NCI-H1436 treated with DMSO at 0.1 percent for 48 hours (cell line): ENCODE measurements at places on chromosomes 2 and 18.

DNA sequence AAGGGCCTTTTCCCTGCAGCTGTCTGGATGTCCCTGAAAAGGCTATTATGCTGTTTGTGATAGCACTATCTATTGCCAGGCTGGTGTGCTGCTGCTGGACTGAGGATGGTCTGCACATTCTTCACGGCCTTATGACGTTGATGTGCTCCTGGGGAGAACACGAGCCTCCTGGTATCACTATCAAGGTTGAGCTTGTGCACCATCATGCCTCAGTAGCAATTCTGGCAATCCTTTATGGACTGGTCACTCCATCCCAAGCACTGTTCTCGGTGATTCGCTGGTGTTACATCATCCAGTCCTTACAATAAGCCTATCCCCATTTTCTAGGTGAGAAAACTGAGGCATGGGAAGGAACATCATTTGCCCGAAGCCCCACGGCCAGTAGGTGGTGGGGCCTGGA, 18.2 kb upstream of the CCBE1 start:
- no peak for DNase-seq

DNA sequence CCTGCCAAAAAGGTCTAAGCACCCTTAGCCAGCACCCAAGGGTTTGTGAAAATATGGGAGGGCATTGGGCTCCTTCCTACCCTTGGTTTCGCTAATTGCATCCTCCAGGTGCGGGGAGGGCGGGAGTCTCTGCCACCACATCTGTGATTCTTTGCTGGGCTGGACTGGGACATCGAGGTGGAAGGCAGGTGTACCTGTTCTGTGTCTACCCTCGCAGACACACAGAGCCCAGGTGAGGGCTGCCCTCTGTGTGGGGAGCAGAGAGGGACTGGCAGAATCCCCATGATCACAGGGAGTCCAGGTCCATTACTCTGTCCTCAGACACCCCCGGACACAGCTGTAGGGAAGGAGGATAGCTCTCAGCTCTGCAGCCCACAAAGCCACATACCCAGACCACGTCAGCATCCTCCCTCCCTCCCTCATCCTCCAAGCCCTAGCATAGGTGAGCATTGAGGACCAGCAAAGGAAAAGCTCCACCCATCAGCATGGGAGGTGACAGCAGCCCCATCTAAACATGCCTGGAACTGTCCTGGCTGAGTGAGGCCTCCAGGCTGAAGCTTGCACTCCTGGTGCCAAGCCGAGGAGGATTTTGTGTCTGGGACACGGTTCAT, 49.8 kb downstream of the PLB1 start:
- no peak for DNase-seq

GRCh38 chr18:79425569-79425886, 29.8 kb downstream of the NFATC1 start:
- DNase-seq = no peak

DNA sequence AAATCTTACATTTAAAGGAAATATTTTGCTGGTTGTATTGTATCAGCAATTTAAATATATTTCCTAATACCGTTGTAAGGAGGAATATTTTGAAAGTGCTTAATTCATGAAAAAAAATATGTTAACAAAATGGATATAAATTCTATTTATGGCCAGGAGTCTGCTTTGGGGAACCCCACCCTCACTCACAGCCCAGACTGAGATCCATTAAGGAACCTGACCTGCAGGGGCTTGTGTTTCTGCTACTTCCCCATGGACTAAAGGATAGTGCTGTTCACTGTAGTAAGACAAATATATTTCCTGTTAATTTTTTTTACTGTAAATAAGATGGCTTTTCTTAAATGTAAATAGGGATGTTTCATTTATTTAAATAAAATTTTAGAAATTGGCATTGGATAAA, 221.9 kb upstream of the COL3A1 start:
- DNase-seq = no peak

DNA sequence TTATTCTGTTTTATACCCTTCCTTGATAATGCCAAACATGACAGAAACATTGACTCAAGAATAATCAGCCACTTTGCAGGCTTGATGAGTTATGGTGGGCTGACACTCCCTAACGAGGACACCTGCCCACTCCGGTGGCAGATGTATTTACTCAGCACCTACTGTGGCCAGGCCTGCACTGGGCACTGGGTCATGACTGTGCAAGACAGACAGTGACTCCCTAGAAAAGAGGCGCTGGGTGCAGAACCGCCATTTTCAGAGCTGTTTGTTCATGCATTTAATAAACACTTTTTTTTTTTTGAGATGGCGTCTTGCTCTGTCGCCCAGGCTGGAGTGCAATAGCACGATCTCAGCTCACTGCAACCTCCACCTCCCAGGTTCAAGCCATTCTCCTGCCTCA, 32.5 kb downstream of the SNED1 start:
- no peak for DNase-seq

DNA sequence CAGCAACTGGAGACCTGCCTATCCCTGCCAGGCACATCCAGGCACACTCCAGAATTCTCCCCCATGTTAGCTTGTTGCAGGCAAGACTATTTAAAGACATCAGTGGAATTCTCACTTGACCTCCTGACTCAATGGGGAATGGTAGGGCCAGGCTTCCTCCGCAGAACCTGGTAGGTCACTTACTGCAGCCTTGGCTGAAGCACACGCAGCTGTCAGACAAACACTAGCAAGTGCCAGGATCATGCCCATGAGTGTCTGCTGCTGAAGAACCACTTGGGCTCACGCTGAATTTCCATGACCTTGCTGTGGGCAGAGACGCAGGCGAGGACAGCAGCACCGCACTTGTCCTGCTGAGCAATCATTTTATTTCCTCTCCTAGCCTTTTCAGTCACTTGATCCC, 3.2 kb downstream of the LRRC30 start:
- no peak for DNase-seq

DNA sequence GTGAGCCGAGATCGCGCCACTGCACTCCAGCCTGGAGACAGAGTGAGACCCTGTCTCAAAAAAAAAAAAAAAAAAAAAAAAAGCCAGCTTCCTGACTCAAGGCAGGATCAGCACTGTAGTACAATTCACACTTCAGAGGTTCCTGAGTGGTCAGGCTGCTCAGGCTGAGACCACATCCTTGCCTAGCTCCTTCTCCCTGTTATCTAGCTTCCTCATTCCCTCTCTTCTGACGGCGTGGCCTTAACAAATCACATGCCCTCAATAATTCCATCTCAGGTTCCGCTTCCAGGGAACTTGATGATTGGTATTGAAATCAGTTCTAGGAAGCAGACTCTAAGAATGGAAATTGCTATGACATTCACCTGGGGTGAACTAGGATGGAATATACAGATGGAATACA, 29.8 kb upstream of the KDM3A start:
- no peak for DNase-seq

DNA sequence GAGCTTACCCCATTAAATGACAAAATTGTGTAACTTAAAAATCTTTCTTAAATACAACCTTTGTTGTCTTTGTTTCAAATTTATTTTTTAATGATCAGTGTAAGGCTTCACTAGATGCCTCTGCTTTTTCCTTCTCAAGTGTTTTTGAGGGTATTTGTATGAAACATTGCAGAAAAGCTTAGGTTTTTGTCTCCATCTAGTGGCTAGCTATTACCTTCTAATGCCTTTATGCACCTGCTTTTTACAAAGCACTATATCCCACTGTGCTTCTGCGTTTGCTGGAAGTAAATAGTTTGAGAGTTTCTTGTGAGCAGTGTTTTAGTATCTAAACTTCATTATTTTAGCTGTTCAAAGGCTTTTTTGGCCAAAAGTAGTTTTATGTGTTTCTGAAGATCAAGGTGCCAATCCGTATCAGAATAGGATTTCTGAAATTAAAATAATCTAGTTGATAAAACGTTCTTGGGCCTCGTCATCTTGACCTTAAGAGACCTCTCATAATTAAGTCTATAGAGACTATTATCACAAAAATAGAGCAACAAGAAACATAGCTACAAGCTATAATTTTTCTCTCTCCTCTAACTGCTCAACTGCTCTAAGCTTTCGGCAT, 47.0 kb downstream of the IWS1 start:
- DNase-seq = peak; percentile 14

- no peak for DNase-seq
Measured at GRCh38 chr2:189876271-189876670, 92.0 kb downstream of the PMS1 start.

GRCh38 chr2:164974221-164974620, 18.9 kb upstream of the SLC38A11 start:
- DNase-seq = no peak

DNA sequence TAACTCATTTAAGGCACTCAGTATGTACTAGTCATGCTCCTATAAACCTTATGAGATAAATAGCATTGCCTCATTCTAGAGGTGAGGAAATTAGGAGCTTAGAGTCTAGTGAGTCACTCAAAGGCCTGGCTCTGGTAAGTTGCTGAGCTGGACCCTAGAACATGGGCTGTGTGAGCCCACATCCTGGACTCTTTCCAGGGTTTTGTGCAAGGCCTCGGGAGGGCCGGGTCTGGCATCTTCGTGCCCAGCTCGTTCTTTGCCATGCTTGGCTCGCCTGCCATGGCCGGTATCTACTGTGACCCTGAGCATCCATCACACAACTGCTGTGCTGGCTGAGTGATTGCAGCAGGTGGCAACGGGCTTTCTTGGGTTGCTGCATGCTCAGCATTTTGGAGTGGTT, 168.0 kb downstream of the LPIN1 start:
- no peak for DNase-seq

- no peak for DNase-seq
Measured at GRCh38 chr2:237898057-237898414, 38.6 kb downstream of the RAMP1 start.

DNA sequence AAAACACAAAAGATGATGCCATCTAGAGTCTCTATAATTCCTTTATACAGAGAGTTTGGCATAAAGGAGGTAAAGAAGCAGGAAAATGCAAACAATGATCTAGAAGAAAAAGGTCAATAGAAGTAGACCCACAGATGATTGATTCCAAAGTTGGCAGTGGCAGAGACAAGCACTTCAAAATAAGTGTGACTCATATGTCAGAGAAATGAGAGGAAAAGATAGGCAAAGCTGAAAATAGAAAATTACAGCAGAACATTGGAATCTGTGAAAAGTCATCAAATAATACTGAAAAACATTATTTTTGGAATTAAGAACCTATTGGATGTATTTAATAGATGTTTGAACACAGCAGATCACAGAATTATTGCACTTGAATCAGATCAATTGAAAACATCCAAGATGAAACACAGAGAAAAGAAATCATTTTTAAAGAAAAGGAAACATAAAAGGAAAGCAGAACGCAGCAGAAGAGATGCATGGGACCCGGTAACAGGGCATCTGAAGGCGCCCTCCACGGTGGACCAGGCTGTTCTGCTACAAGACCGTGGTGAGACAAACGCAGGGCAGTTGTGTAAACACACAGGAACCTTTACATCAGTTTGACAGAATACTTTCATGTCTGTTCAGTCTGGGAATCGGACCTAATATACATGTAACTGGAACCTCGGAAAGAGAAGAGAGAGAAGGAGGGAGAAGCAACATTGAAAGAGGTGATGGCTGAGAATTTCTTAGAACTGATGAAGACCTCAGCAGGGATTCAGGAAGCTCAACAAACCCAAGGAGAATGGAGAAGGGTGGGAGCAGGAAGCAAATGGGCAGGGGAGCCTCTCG, 74.6 kb upstream of the GPC1 start:
- no peak for DNase-seq

DNA sequence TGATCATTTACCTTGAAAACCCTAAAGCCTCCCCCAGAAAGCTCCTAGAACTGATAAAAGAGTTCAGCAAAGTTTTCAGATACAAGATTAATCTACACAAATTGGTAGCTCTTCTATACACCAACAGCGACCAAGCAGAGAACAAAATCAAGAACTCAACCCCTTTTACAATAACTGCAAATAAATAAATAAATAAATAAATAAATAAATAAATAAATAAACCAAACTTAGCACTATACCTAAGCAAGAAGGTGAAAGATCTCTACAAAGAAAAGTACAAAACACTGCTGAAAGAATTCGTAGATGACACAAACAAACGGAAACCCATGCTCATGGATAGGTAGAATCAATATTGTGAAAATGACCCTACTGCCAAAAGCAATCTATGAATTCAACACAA, 182.0 kb upstream of the RND3 start:
- no peak for DNase-seq

DNA sequence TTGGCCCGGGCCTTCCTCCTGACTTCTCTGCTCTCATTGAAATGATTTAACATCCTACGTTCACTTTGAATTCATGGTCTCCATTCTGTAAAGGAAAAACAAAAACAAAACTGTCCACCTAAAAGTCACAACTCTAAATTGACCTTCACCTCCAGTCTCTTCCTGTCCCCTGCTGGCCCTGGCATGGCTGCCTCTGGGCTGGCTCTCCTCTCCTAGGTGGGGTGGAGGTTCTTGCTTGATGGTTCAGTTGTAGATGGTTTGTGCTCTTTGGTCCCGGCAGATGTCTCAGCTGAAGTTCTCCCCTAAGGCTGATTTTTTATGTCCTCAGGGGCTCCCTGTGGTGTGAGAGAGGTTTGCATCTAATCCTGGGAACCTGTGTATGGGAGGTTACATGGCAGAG, 121.1 kb downstream of the ACKR3 start:
- DNase-seq = no peak

GRCh38 chr2:112831946-112832840, 4.4 kb downstream of the IL1B start:
- no peak for DNase-seq
